ENCODE measurements at places on chromosomes 7 and 10. TPM values are rescaled to one million over a fixed set of nuclear protein-coding genes. Genes with fewer than 3 reads are reported as not detected.

DNA sequence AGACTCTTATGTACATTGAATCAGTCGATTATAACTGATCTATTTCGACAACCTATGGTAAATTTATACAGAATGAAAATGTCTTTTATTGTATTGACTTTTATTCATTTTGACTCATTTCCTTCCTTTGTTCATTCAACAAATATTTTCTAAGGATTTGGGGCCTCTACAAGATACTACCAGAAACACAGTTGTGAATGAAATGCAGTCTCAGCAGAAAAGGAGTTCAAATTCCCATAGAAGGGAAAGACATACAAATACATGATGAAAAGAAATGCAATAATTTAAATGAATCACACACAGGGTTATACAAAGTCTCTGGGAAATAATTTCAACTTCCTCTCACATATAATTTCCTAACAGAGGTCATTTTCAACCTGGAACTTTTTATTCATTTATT, 134.0 kb upstream of the SEMA3A start:
- no peaks in the 10 kb centered on the region for H3K27me3 ChIP-seq
- H3K4me1 ChIP-seq = no peaks in the 10 kb centered on the region
- H3K27ac ChIP-seq = no peak overlapping the region
- H3K36me3 ChIP-seq = no peaks in the 10 kb centered on the region

DNA sequence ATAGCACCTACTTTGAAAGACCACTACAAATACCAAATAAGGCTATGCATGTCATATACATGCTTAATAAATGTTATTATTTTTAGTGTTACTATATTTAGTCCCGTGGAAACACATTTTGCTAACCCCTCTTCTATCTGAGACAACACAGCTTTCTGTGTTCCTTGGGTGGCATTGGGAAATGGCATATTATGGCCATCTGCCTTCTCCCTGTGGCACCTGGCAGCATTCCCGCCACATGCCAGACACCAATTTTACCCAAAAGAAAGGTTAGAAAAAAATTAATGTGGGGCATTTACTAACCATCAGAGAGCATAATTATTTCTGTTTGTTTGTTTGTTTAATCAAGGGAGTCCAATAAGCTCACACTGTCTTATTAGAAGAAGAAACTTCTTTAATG, 168.6 kb upstream of the ETV1 start:
- DNase-seq = no peak
- no peaks in the 10 kb centered on the region for H3K36me3 ChIP-seq
- no peak overlapping the region for H3K4me3 ChIP-seq
- no peaks in the 10 kb centered on the region for H3K27me3 ChIP-seq

GRCh38 chr7:111329367-111330234, 232.7 kb downstream of the IMMP2L start:
- H3K27me3 ChIP-seq = no peaks in the 10 kb centered on the region
- no peak for DNase-seq
- H3K27ac ChIP-seq = no peak overlapping the region
- H3K4me1 ChIP-seq = no peaks in the 10 kb centered on the region
- no peak overlapping the region for H3K4me3 ChIP-seq

DNA sequence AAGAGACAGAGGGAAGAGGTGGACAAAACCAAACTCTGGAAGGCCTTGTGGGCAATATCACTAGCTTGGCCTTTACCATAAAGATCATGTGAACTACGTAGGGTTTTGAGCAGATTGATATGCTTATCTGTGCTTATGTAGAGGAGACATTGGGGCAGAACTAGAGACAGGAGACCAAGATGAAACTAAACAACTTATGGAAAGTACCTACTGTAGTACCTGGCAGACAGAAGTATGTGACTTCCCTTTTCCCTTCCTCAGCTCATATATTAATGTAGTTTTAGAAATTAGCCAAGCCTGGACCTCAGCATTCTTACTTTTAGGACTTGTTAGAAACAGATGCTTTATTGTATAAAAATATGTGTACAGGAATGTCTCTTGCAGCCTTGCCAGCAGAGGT, 14.0 kb upstream of the IL6 start:
- H3K36me3 ChIP-seq = no peaks in the 10 kb centered on the region
- no peak overlapping the region for H3K27ac ChIP-seq
- no peak for DNase-seq
- H3K4me1 ChIP-seq = peaks cover 9% of the 10 kb centered on the region

DNA sequence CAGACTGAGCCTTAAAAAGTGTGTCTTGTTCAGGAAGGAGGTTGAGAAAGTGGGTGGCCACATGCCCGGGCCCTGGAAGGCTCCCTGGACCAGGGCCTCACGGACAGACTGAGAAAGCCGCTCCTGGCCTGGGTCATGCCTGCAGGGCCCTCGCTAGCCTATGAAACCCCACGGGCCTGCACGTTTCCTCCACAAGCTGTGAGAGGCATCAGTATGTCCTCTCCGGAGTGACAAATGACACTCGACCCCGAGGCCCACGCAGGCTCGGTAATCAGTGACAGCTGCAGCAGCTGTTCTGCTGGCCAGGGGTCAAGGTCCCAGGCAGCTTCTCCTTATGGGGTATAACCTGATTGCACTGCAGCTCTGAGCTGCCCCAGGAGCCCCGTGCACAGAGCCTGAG, 47.6 kb downstream of the ASB13 start:
- DNase-seq = peak; percentile 56
- H3K4me1 ChIP-seq = peaks cover 12% of the 10 kb centered on the region
- no peaks in the 10 kb centered on the region for H3K36me3 ChIP-seq
- no peaks in the 10 kb centered on the region for H3K27me3 ChIP-seq

EPHA1 gene
- polyA plus RNA-seq = 0.26 TPM

NKX2-3 gene
- not detected for polyA plus RNA-seq

DNA sequence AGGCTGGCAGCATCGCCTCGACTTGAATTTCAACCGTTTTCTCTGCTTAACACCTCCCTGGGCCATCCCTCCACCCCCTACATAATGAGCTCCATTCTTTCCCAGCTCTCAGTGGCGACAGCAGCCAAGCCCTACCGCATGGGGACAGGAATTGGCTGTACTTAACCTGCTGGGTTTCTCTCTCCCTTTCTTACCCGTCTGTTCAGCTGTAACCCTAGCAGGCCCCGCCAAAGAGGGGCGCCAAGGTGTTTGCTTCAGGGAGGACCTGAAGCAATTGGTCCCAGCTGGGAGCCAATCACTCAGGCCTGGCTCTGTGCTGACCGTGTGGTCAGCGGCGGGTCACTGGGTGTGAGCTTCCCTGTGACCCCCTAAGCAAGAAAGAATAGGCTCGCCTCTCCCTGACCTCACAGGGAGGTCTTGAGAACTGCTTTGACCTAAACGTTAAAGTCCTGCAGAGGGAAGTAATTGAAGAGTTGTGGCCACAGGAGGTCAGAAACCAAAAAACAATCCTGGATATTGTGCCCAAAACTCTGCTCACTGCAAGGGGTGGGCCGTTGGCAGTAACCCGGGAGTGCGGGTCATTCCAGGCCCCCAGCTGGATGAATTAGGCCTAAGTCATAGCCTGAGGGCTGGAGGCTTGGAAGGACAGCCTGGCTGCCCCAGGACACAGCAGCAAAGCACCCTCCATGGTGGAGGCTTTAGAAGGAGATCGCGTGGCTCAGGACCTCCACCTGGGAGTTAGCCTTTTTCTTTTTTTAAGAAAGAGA, 114.6 kb downstream of the ITIH5 start:
- no peaks in the 10 kb centered on the region for H3K4me1 ChIP-seq
- H3K27ac ChIP-seq = no peak overlapping the region
- no peaks in the 10 kb centered on the region for H3K27me3 ChIP-seq

GRCh38 chr7:7707806-7708205, 10.6 kb downstream of the RPA3 start:
- H3K4me3 ChIP-seq = no peak overlapping the region
- H3K4me1 ChIP-seq = peaks cover 11% of the 10 kb centered on the region
- no peaks in the 10 kb centered on the region for H3K36me3 ChIP-seq

MUC3A gene
- 0.03 TPM for polyA plus RNA-seq

GRCh38 chr10:121330563-121330962, 267.7 kb downstream of the FGFR2 start:
- no peaks in the 10 kb centered on the region for H3K4me1 ChIP-seq
- no peak overlapping the region for H3K4me3 ChIP-seq

DNA sequence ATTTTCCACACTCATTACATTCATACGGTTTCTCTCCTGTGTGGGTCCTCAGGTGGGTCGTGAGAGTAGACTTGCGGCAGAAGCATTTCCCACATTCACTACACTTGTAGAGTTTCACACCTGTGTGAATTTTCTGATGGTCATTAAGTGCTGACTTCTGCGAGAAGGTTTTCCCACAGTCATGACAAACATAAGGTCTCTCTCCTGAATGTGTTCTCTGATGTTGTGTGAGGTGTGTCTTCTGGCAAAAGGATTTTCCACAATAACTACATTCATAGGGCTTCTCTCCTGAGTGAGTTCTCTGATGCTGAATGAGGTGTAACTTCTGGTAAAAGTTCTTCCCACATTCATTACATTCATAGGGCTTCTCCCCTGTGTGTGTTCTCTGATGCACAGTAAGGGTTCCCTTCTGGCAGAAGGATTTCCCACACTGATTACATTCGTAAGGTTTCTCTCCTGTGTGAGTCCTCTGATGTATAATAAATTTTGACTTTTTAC, 15.1 kb downstream of the ZNF12 start:
- H3K4me1 ChIP-seq = no peaks in the 10 kb centered on the region
- H3K27me3 ChIP-seq = no peaks in the 10 kb centered on the region
- no peak overlapping the region for H3K4me3 ChIP-seq
- H3K36me3 ChIP-seq = peaks cover 90% of the 10 kb centered on the region

DNA sequence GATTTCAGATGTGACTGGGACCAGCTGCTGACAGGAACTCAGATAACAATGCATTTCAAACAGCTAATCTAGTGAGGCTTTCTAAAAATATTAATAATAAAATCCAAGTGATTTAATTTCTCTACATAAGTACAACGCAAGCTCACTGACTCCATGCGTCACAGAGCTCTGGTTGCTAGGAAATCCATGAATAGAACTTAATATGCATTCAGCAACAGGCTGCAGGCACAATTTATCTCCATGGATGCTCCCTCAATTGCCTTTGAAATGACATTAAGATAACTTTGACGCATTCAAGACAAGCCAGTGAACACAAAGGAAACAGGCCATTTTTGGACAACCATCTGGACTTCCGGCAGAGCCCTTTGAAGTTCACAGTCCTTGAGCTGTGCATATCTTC, 118.7 kb upstream of the COL1A2 start:
- H3K27ac ChIP-seq = peak overlapping the region; percentile 94
- no peak overlapping the region for H3K4me3 ChIP-seq
- peaks cover 4% of the 10 kb centered on the region for H3K36me3 ChIP-seq
- peak; percentile 56 for DNase-seq

DNA sequence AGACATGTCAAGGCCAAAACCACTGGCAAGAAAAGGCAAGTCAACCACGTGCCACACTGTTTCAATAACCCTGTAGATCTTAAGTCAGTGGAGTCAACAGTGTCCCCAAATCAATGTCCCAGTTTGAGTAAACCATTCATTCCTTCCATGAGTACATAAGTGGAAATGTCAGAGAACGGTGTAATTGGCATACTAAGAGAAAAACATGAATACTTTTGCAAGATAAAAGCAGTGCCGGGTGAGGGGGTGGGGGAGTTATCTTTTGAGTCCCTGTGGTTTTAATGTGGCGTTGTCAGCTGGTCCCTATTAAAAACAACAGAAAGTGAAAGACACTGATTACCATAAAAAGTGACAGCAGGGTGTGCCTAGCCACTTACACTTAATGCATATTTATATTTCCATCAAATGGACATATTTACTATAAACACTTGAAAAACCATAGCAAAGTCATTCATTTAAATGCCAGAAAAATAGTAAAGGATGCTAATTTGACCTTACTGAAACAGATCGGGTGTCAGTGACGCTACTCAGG, 37.8 kb downstream of the RSU1 start:
- H3K4me3 ChIP-seq = no peak overlapping the region
- H3K27me3 ChIP-seq = no peaks in the 10 kb centered on the region
- H3K36me3 ChIP-seq = no peaks in the 10 kb centered on the region
- H3K27ac ChIP-seq = no peak overlapping the region
- DNase-seq = no peak

MKI67 gene
- 7.5 TPM for polyA plus RNA-seq

- H3K4me3 ChIP-seq = no peak overlapping the region
- H3K4me1 ChIP-seq = no peaks in the 10 kb centered on the region
- H3K27me3 ChIP-seq = no peaks in the 10 kb centered on the region
- DNase-seq = no peak
- no peaks in the 10 kb centered on the region for H3K36me3 ChIP-seq
Observed at GRCh38 chr7:109331423-109331822, 761.7 kb downstream of the DNAJB9 start.

NXPH1 gene
- not detected for polyA plus RNA-seq

DNA sequence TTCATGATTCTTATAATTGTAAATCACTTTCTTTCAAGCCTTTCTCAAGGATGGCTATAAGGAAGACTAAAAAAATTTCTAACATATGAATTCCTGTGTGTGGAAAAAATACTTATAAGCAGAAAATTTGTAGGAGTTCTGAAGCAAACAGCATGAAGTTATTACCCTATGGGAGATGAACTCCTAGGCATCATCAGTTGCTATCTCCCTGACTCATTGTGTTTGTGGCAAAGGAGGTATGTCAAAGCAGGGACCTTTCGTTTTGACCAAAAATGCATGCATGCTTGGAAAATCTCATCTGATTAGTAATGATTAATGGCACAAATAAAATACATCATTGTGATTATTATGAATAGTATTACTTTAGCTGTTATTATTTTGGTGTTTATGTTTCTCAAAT, 59.4 kb downstream of the CALCR start:
- no peak overlapping the region for H3K4me3 ChIP-seq
- no peaks in the 10 kb centered on the region for H3K27me3 ChIP-seq
- no peaks in the 10 kb centered on the region for H3K36me3 ChIP-seq
- no peak for DNase-seq
- no peaks in the 10 kb centered on the region for H3K4me1 ChIP-seq
